ENCODE measurements at places on chromosomes 7 and 10. TPM values are rescaled to one million over a fixed set of nuclear protein-coding genes. Genes with fewer than 3 reads are reported as not detected.

PNLIPRP2 gene
- not detected for total RNA-seq

FAM180A gene
- not detected for total RNA-seq

HMX3 gene
- not detected for total RNA-seq

CALY gene
- total RNA-seq: 6.9 TPM

ORAI2 gene
- 29.1 TPM for total RNA-seq

- no peak for DNase-seq
Observed at GRCh38 chr10:97047788-97048187, 138.0 kb downstream of the SLIT1 start.

- no peak for DNase-seq
Observed at GRCh38 chr10:78781251-78781913, 287.4 kb upstream of the ZMIZ1 start.

DNA sequence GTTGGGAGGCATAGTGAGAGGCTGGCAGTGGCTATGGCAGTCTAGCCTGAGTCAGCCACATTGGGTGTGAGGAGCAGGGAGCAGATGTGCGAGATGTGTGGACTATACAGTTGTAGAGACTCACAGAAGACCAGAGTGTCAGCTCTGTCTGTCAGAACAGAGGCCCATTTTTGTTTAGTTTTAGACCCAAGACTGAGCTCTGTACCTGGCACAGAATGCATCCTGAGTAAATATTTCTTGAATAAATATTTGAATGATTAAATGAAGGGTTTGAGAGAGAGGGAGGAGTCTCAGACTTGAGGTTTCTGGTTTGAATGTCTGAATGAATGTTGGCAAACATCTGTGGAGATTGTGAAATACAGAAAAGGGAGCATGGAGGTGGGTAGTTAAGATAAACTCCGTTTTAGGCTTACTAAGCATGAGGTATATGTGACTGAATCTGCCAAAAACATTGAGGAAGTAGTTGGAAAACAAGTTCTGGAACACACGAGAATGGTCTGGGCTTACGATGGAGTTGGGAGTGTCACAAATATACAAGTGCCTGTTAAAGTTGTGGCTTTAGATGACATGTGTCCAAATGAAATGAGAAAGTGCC is 3.6 kb downstream of the SEC23IP start:
- DNase-seq: no peak

All from naive thymus-derived CD8-positive, alpha-beta T cell (primary cell).